ENCODE measurements at places on chromosomes 6 and 20.
A peak's percentile ranks its signal among the peaks of the same experiment; 100 is the strongest.

GRCh38 chr6:53326372-53327016 is 22.3 kb downstream of the ELOVL5 start:
- H3K4me1 ChIP-seq, result peaks cover 7% of the 10 kb centered on the region
- H3K36me3 ChIP-seq, result no peaks in the 10 kb centered on the region
- no peak overlapping the region for H3K4me3 ChIP-seq
- H3K27me3 ChIP-seq, result no peaks in the 10 kb centered on the region
- peak; percentile 80 for DNase-seq
- H3K27ac ChIP-seq, result no peak overlapping the region

DNA sequence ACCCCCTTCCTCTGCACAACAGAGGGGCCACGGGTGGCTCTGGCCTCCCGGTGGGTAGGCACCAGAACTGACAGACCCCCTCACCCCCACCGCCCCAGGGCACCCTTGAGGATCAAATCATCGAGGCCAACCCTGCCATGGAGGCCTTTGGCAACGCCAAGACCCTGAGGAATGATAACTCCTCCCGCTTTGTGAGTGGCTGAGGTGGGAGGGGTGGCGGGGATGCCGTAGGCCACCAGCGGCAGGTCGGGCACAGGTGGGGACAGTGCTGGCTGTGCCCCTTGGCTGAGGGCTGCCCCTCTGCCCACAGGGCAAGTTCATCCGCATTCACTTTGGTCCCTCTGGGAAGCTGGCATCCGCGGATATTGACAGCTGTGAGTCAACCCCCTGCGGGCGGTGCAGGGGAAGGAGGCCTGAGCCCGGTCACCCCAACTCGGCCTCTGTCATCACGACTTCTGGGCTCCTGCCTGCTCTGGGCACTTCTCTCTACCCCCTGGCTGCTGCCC is 29.1 kb downstream of the MYH7B start:
- no peaks in the 10 kb centered on the region for H3K27me3 ChIP-seq
- peak; percentile 49 for DNase-seq
- H3K36me3 ChIP-seq, result no peaks in the 10 kb centered on the region
- H3K27ac ChIP-seq, result no peak overlapping the region
- no peak overlapping the region for H3K4me3 ChIP-seq

DNA sequence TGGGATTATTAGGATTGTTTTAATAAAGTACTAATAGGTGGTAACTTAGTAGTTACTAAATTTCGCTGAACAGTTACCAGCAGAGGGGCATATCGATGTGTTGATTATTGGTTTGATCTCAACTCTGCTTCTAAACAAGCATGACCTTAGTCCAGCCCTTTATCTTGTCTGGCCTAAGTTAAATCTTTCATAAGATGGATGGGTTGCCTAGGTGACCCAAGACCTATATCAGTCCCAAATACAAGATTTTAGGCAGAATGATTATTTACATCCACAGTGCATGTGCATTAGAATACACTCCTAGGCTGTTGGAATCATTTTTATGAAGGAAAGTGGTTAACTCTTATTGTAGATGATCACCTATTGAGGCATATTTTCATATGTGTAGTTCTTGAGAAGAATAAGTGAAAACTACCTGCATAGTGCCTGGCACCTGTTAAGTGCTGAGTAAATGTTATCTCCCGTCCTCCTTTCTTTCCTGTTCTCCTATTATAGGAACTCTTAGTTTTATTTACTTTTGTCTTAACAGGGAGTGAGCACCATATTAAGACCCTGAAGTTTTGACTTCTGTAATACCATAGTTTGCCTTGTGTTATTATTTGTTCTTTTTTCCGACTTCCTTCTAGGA is 1.1 kb downstream of the HSF2 start:
- DNase-seq, result no peak
- peaks cover 4% of the 10 kb centered on the region for H3K4me1 ChIP-seq
- no peaks in the 10 kb centered on the region for H3K27me3 ChIP-seq
- no peak overlapping the region for H3K27ac ChIP-seq
- no peaks in the 10 kb centered on the region for H3K36me3 ChIP-seq
- peak overlapping the region; percentile 93 for H3K4me3 ChIP-seq

- no peak overlapping the region for H3K27ac ChIP-seq
- no peaks in the 10 kb centered on the region for H3K27me3 ChIP-seq
- H3K36me3 ChIP-seq, result no peaks in the 10 kb centered on the region
- H3K4me1 ChIP-seq, result no peaks in the 10 kb centered on the region
- H3K4me3 ChIP-seq, result no peak overlapping the region
Observed at GRCh38 chr6:84469144-84469543, 241.7 kb upstream of the CEP162 start.

GRCh38 chr6:82337688-82338257 is 25.8 kb upstream of the TPBG start:
- no peaks in the 10 kb centered on the region for H3K27me3 ChIP-seq
- no peak overlapping the region for H3K4me3 ChIP-seq
- H3K36me3 ChIP-seq, result no peaks in the 10 kb centered on the region

- no peak for DNase-seq
- peaks cover 2% of the 10 kb centered on the region for H3K4me1 ChIP-seq
- no peaks in the 10 kb centered on the region for H3K36me3 ChIP-seq
- no peaks in the 10 kb centered on the region for H3K27me3 ChIP-seq
Observed at GRCh38 chr6:37324131-37325033, 29.4 kb upstream of the RNF8 start.

DNA sequence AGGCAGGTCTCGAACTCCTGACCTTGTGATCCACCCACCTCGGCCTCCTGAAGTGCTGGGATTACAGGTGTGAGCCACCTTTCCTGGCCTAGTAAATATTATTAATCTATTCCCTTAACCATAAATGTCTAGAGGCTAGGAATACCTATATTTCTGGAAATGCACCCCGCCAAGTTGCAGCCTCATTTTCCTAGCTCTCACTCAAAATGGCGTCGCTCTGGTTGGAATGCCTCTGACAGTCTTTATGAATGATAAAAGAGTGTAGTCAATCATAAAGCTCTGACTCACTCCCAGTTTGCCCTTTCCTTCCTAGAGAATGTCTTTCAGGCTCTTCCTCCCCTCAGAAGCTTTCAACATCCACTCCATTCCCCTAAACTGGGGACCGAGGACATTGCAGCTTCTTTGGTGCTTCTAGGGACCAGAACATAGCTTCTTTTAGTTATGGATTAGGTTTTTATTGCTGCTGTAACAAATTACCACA is 14.1 kb upstream of the TRIM26 start:
- H3K4me1 ChIP-seq, result no peaks in the 10 kb centered on the region
- H3K27ac ChIP-seq, result no peak overlapping the region
- no peak overlapping the region for H3K4me3 ChIP-seq
- H3K36me3 ChIP-seq, result no peaks in the 10 kb centered on the region
- DNase-seq, result no peak

- peak overlapping the region; percentile 52 for H3K27ac ChIP-seq
- H3K4me1 ChIP-seq, result peaks cover 4% of the 10 kb centered on the region
- no peaks in the 10 kb centered on the region for H3K27me3 ChIP-seq
- DNase-seq, result peak; percentile 85
Observed at GRCh38 chr6:7172649-7173048, 64.9 kb downstream of the RREB1 start.

- no peak overlapping the region for H3K4me3 ChIP-seq
- no peaks in the 10 kb centered on the region for H3K27me3 ChIP-seq
- H3K27ac ChIP-seq, result no peak overlapping the region
- H3K36me3 ChIP-seq, result no peaks in the 10 kb centered on the region
- no peaks in the 10 kb centered on the region for H3K4me1 ChIP-seq
Observed at GRCh38 chr6:151576633-151577032, 82.8 kb downstream of the CCDC170 start.

DNA sequence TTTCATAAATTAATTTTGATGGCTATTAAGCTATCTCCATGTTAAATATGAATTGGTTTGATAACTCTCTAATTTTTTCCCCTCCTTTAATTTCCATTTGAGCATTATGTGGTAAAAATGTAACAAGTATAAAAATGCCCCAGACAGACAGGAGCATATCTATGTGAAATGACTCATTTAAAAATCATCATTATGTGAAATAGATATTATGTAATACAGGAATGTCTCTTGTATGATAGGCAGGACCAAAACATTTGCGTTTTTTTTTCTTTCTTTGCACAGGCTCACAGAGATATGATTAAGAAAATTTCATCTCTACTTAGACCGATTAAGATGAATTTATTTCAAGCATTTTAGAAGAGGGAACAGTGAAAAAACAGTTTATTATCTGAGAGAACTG is 95.8 kb downstream of the AKAP7 start:
- no peaks in the 10 kb centered on the region for H3K36me3 ChIP-seq
- no peak overlapping the region for H3K4me3 ChIP-seq
- no peak for DNase-seq
- no peak overlapping the region for H3K27ac ChIP-seq

DNA sequence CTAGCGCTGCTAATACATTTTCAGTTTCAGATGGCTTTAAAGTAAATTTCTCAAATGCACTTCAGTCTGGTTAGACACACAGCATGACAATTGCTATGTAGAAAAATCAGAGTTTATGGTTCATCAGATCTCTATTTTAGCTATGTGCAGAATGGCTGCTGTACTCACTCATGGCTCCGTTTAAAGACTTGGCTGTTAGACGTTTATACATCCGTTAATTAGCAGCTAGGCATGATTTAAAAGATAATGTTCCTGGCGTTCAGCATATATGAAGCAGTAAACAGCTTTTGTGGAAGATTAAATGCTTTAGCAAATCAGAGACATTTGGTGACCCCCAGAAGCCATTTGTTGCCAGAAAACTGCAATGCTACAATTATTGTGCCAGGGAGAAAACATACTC is 350.0 kb upstream of the MANEA start:
- H3K27me3 ChIP-seq, result no peaks in the 10 kb centered on the region
- no peaks in the 10 kb centered on the region for H3K4me1 ChIP-seq
- DNase-seq, result no peak
